Myometrial cell (primary cell): ENCODE measurements at places on chromosomes 6 and 20. TPM values are rescaled to one million over a fixed set of nuclear protein-coding genes. Genes with fewer than 3 reads are reported as not detected.

HAO1 gene
- not detected in 2 replicates for total RNA-seq

MAS1 gene
- total RNA-seq = not detected in 2 replicates

RIMS4 gene
- not detected in 2 replicates for total RNA-seq

RPP40 gene
- 22.0 and 31.7 TPM in 2 replicates for total RNA-seq

PDYN gene
- not detected in 2 replicates for total RNA-seq

TULP1 gene
- not detected in 2 replicates for total RNA-seq
